ENCODE measurements at places on chromosomes 4 and X. TPM values are rescaled to one million over a fixed set of nuclear protein-coding genes. Genes with fewer than 3 reads are reported as not detected.

- DNase-seq: no peak
These were observed 34.9 kb downstream of the TBC1D14 start for GRCh38 chr4:6944301-6945051.

GRCh38 chrX:24651783-24652182 is 4.6 kb upstream of the PCYT1B start:
- no peak for DNase-seq

DNA sequence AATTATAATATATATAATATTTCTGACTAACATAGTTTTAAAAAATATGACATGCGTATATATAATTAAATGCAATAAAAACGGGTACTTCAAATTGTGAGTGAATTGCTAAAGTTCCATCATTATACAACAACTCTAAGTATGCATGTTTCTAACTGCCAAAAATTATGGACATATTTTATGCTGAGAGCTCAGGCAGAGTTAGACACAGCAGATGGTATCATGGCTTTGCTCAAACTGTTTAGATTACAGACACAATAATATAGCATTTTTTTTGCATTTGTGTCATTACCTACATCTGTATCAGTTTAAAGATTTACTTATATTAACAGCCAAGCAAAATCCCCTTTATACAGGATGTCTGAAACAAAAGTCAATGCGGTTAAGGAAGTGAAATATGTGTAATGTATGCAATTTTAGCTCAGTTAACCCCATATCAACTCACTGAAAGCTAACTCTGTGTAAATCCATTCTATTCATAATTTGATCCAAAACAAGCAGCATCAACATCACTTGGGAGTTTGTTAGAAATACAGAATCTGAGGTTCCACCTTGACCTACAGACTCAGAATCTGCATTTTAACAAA is 119.1 kb upstream of the CNKSR2 start:
- DNase-seq: no peak

- DNase-seq: no peak
These were observed 262.8 kb downstream of the DKK2 start for GRCh38 chr4:106773076-106773905.

GAB1 gene
- polyA plus RNA-seq: 39.5 TPM

DNA sequence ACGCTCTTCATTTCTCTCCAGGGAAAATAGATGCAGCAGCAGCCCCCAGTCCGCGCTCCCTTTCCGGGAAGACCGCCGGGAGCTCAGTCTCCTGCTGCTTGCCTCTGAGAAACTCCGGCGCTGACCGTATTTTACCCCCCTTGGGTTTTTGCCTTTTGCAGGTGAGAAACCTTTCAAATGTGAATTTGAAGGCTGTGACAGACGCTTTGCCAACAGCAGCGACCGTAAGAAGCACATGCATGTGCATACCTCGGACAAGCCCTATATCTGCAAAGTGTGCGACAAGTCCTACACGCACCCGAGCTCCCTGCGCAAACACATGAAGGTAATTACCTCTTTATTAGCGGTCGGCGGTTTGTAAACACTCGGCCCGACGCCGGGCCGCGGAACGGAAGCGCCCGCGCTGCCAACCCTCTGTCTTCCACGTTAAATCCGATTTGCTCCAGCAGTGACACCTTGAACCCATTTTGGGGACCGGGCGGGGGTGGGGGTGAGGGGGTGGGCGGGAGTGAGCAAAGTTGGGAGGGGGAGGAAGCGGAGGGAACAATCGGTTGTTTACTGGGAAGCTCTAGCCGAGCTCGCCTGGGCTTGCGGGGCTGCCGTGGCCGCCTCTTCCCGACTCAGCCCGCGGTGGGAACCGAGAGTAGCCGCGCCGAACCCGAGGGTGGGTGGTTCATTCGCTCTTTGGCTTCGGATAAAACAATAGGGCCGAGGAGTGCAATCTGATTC is 3.0 kb downstream of the ZIC3 start:
- DNase-seq: no peak

Measured in renal pelvis (tissue), 12 donors.